Uterine smooth muscle cell (primary cell): ENCODE measurements at places on chromosomes 3 and 15. TPM values are rescaled to one million over a fixed set of nuclear protein-coding genes. Genes with fewer than 3 reads are reported as not detected.

The ADAMTS9 gene
- 1.1 and 2.1 TPM in 2 replicates for total RNA-seq

The MAP1A gene
- 89.7 and 90.5 TPM in 2 replicates for total RNA-seq

The PRR20G gene
- total RNA-seq: not detected in 2 replicates

The DNAJB11 gene
- total RNA-seq: 69.5 and 114 TPM in 2 replicates

The CLDND1 gene
- total RNA-seq: 117 and 120 TPM in 2 replicates

The GPR87 gene
- total RNA-seq: not detected in 2 replicates

The FETUB gene
- total RNA-seq: not detected in 2 replicates

The ARPP21 gene
- total RNA-seq: 0.37 TPM in 1 of 2 replicates, not detected in the other

The IMPG2 gene
- total RNA-seq: 0.25 and 0.44 TPM in 2 replicates

The TNFSF10 gene
- 1.4 and 2.0 TPM in 2 replicates for total RNA-seq

The ZNF774 gene
- 1.1 and 2.5 TPM in 2 replicates for total RNA-seq

The TM6SF1 gene
- 0.22 and 0.62 TPM in 2 replicates for total RNA-seq

The PDZRN3 gene
- total RNA-seq: 22.8 and 27.7 TPM in 2 replicates

The GRAMD2A gene
- total RNA-seq: 0.33 and 0.50 TPM in 2 replicates
